ENCODE measurements at places on chromosomes 5 and 9.
A peak's percentile ranks its signal among the peaks of the same experiment; 100 is the strongest.

- no peak for DNase-seq
Observed at GRCh38 chr5:148005788-148006520, 57.8 kb upstream of the SPINK5 start.

- DNase-seq: no peak
Observed at GRCh38 chr9:73863924-73864323, 633.2 kb upstream of the RORB start.

GRCh38 chr5:52469420-52469819, 318.3 kb upstream of the ITGA1 start:
- DNase-seq: peak; percentile 11

- DNase-seq: no peak
Observed at GRCh38 chr9:101121836-101122399, 93.4 kb downstream of the PLPPR1 start.

DNA sequence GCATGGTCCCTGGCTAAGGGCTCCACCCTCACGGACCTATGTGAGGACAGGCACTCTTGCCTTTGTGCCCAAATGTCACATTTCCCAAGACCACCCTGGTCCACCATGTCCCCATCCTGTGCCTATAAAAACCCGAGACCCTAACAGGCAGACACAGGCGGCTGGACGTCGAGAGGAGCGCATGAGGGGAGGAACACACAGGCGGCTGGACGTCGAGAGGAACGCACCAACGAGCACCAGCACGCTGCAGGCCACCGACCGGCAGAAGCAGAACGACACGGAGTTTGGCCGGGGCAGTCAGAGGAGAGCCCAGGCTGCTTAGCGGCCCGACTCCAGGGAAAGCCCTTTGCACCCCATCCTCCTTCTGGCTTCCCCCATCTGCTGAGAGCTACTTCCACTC, 119.9 kb downstream of the ADAMTS2 start:
- no peak for DNase-seq

GRCh38 chr5:172283862-172284610, 472 bp upstream of the UBTD2 start:
- DNase-seq: peak; percentile 95

- no peak for DNase-seq
Observed at GRCh38 chr5:101425339-101425859, 522.3 kb upstream of the ST8SIA4 start.

- peak; percentile 13 for DNase-seq
Observed at GRCh38 chr5:146878476-146879172, at the start of gene PPP2R2B. PPP2R2B (minus strand) TSS chr5:146878757.

GRCh38 chr5:150509992-150510391, 2.1 kb downstream of the NDST1 start:
- DNase-seq: no peak

- DNase-seq: no peak
Observed at GRCh38 chr9:99637641-99638040, 184.0 kb upstream of the NR4A3 start.

GRCh38 chr5:58235299-58235698, 224.6 kb downstream of the PLK2 start:
- no peak for DNase-seq

DNA sequence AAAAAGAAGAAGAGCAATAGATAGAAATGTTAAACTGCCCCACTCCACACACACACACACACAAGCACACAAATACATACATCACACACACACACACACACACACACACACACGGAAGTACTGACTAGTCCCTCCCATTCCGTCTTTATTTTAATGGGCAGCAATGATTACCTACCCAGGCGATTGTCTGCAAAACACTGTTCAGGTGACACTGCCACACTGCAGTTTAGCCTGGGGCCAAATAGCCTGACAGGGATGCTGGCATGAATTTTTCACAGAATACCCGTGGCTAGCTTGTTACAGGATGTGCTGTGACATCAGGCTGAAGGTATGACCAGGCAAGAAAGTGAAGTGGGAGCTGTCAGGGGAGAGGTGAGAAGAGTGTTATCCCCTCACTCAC, 86.9 kb downstream of the FRMD3 start:
- DNase-seq: no peak

GRCh38 chr9:6545017-6545691, 100.4 kb downstream of the GLDC start:
- no peak for DNase-seq

- DNase-seq: peak; percentile 88
Observed at GRCh38 chr5:36724467-36725332, 118.3 kb downstream of the SLC1A3 start.

- DNase-seq: no peak
Observed at GRCh38 chr9:73531658-73532057, 380.0 kb downstream of the ANXA1 start.

DNA sequence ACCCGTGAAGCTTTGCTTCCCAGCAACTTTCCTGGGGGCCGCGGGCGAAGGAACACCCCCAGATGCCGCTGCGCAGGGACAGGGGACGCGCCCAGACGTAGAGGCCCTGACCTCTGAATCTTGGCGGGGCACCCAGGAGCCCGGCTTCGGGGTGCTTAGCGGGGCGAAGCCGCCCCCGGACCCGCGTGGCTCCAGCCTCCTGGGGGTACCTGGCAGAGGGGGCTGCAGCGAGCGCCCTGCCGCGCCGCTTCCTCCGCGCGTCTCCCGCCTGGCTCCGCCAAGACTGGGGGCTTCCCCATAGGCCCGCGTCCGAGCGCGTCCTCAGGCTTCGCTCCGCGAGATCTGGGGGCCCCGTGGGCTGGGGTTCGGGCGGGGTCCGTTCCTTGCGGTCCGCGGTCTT, 23.0 kb upstream of the ZNF782 start:
- no peak for DNase-seq

GRCh38 chr5:136703036-136703435, 337.7 kb upstream of the TRPC7 start:
- no peak for DNase-seq

DNA sequence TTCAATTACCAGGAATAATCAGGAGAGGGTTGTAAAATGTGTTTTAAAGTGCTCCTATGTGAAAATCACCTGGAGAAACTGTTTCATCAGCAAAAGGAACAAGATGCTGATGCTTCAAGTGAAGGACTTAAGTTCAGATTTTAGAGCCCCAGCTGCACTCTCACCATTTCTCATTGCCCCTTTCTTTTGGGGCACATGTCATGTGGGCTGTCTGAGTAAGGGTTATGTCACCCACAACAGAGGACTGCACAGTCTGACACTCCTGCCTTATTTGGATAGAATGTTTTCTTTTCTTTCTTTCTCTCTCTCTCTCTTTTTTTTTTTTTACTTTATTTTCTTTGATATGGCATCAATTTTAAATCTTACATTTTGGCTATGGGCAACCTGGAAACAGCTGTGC, 204.1 kb upstream of the EFNA5 start:
- DNase-seq: no peak

DNA sequence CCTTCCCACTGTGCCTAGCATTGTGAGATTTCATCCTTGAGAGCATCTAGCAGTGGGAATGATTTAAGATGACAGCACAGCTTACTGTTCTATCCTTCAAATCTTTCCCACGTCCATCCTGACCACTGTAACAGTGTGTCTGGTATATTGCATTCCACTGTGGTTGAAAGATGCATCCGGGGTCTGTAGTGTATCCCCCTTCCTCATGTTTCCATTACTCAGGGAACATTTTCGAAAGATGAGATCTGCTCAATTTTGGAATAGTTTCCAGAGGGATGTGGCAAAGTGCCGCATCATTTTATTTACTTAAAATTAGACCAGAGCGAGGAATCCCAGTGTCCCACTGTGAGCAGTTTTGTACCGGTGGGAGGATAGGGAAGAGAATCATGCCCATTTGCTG, 407.1 kb upstream of the PAPPA start:
- no peak for DNase-seq

DNA sequence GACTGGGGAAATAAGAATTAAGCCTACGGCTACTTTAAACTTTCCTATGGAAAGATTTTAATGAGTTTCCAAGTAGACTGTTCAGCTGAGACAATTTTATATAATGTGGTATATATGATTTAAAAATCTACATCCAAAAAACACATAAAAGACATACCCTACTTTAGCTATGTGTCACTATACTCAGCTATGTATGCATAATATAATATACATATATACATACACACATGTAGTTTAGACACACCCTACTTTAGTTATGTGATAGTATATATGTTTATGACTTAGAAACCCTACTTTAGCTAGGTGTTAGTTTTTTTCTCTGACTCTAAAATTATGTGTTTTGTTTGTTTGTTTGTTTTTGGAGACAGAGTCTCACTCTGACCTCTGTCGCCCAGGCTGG, 100.5 kb upstream of the DAB2 start:
- DNase-seq: no peak

GRCh38 chr5:127832067-127832466, 128.9 kb downstream of the CCDC192 start:
- no peak for DNase-seq

DNA sequence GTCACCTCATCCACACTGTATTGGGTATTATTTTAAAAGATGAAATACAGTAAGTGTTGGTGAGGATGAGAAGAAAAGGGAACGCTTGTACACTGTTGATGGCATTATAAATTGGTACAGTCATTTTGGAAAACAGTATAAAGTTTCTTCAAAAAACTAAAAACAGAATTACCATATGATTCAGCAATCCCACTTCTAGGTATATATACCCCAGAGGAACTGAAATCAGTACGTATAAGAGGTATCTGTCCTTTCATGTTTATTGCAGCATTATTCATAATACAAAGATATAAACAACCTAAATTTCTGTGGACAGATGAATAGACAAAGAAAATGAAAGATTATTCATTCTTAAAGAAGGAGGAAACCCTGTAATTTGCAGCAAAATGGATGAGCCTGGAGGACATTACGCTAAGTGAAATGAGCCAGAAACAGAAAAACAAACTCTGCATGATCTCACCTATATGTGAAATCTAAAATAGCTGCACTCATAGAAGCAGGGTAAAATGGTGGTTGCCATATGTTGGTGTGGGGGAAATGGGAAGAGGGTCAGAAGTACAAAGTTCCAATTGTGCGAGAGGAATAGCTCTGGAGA, 191.6 kb downstream of the TRIM36 start:
- no peak for DNase-seq

GRCh38 chr5:28855626-28856025, 1817.2 kb upstream of the CDH9 start:
- no peak for DNase-seq
